Hematopoietic multipotent progenitor cell treated with erythropoietin and hydrocortisone succinate and interleukin-3 and kit ligand, for 8 days (in vitro differentiated cells): ENCODE measurements at places on chromosomes 12 and 14.

GRCh38 chr14:28756269-28756883, 10.2 kb upstream of the FOXG1 start:
- DNase-seq, result no peak

DNA sequence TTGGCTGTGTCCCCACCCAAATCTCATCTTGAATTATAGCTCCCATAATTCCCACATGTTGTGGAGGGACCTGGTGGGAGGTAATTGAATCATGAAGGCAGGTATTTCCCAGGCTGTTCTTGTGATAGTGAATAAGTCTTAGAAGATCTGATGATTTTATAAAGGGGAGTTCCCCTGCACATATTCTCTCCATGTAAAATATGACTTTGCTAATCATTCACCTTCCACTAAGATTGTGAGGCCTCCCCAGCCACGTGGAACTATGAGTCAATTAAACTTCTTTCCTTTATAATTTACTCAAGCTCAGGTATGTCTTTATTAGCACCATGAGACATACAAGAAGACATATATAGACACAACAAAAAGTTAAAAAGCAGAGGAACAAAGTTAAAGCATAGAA, 120.0 kb downstream of the CPNE8 start:
- DNase-seq, result no peak

DNA sequence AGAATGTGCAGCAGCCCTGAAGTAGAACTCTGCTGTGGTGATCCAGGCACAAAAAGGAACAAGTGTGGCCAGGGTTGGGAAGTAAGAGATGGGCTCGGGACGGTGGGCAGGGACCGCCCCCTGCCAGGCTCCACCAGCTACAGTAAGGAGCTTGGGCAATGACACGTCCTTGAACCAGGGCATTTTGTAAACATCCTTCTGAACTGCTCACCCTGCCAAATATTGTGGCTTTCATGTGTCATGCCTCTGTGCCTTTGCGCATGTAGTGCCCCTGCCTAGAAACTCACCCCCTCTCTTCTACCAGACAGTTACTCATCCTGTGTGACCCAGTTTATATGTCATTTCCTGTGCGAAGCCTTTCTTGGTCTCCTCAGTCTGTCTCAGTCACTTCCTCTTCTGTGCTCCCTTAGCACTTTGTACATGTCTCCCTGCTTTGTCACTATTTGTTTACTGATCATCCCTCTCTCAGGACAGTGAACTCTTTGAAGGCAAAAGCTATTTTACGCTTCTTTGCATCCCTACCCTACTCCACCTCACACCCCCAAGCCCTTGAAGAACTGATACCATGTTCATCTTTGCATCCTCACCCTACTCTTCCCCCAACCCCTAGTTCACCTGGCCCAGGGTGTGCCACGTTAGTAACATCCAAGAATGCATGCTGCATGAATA, 108.9 kb upstream of the PLEKHG7 start:
- no peak for DNase-seq

DNA sequence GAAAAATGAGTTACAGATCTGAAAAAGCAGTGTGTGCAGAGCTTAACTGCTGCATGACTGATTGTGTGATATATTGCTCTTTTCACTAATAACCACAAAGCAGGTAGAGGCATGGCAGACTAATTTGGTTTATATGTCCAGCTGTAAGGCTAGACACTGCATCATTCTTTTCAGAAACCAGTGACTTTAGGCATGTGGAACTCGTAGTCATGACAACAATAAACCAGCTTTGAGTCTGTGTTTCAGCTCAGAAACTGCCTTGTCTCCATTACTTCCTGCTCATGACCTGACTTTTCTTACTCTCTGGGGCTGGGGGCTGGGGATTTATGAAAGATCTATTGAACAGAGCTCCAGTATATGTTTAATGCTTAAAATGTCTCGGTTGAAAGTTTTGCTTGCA, 146.8 kb upstream of the LRIG3 start:
- DNase-seq, result no peak
